Cardiac septum (tissue), 1 donor: ENCODE measurements at places on chromosomes 3 and 15. TPM values are rescaled to one million over a fixed set of nuclear protein-coding genes. Genes with fewer than 3 reads are reported as not detected.

Gene ITGB5
- 180 TPM for total RNA-seq

- no peak for DNase-seq
Observed at GRCh38 chr3:4741404-4742307, 237.6 kb upstream of the BHLHE40 start.

- DNase-seq: no peak
Observed at GRCh38 chr15:58318517-58318916, 113.3 kb upstream of the LIPC start.

GRCh38 chr3:189325454-189325853 is 153.7 kb downstream of the TPRG1 start:
- no peak for DNase-seq
